ENCODE measurements at places on chromosomes 1 and 21.
A peak's percentile ranks its signal among the peaks of the same experiment; 100 is the strongest.

- DNase-seq: peak; percentile 74
These were observed 62.7 kb downstream of the CD34 start for GRCh38 chr1:207848234-207848633.

GRCh38 chr1:219041141-219041540 lies 132.5 kb upstream of the LYPLAL1 start:
- DNase-seq: peak; percentile 86

GRCh38 chr21:33036430-33037162 lies 10.9 kb downstream of the OLIG2 start:
- DNase-seq: peak; percentile 65

GRCh38 chr1:159913451-159914192 lies 11.7 kb downstream of the TAGLN2 start:
- DNase-seq: no peak

GRCh38 chr1:13888351-13888986 lies 188.5 kb downstream of the PRDM2 start:
- DNase-seq: no peak

DNA sequence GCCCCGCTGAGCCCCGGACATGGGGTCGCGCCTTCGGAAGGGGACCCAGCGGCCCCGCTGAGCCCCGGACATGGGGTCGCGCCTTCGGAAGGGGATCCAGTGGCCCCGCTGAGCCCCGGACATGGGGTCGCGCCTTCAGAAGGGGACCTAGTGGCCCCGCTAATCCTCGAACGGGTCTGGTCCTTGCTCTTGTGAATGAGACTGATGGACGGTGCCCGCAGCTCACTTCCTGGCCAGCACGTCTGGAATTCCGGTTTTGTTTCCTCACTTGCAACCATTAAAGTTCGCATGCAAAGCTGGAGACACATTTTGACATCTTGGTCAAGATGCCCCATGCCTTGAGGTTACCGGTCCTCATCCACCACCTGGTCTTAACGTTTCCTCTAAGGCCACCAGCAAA lies 5.6 kb downstream of the WRAP73 start:
- no peak for DNase-seq

DNA sequence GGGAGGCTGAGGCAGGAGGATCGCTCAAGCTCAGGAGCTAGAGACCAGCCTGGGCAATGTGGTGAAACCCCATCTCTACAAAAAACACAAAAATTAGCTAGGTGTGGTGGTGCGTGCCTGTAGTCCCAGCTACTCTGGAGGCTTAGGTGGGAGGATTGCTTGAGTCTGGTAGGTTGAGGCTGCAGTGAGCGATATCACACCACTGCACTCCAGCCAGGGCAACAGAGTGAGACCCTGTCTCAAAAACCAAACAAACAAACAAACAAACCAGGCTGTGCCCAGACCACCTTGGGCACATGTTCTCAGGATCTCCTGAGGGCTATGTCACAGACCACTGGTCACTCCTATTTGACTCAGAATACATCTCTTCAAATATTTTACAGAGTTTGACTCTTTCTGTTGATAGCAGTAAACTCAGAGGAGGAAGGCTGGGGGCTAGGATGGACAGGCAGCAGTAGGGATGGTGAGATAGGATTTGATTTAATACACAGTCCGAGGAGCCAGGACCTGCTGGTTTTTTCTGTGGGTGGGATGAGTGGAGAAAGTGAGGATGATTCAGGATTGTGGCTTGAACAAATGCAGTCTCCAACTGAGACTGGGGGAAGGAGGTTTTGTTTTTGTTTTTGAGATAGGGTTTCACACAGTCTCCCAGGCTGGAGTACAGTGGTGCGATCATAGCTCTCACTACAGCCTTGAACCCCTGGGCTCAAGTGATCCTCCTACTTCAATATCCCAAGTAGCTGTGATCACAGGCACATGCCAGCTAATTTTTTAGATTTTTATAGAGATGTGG lies 46.5 kb downstream of the OLFML3 start:
- DNase-seq: no peak

DNA sequence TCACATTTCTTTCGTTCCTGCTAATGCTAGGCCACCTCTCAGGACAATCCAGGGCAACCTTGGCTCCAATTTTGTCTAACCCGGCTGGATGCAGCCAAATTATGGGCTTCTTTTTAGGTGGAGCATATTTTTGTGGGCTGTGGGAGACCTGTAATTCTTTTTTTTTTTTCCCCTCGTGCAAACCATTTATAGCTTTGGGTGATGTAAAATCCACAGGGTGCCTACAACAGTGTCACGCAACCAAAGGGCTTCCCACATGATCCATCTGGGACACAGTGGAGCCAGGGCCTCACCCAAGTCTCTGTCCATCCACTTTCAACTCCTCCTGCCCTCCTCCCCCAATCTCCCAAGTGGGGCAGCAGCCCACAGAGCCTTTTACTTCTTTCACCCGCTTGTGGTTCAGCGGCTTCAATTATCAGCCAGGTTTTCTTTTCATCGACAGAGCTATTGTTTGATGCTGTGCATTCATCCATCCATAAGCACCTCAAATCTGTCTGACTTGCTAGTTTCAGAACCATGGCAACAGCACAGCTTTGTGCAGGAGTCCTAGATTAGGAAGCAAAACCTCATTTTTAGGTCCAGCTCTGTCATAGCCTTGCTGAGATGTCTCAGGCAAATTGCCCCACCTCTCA lies 10.0 kb upstream of the OVAAL start:
- DNase-seq: no peak

DNA sequence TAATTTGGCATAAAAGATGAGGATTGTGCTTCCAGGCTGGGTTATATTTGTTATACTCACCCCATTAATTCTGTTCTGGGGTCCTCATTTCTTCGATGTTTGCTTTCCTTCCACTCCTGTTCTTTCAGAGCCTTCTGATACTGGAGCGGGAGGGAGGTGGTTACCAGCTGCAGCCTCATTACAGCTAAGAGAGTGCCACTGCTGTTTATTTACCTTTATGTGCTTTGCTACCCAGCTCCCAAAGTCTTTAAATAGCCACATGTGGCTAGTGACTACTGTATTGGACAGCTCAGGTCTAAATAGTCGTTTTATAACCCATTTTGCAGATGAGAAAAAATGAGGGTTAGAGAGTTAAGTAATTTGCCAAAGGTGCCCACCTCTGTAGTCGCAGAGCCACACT lies 25.1 kb downstream of the PLEKHM2 start:
- no peak for DNase-seq

- DNase-seq: no peak
These were observed 15.1 kb downstream of the MTFR1L start for GRCh38 chr1:25834894-25835293.

DNA sequence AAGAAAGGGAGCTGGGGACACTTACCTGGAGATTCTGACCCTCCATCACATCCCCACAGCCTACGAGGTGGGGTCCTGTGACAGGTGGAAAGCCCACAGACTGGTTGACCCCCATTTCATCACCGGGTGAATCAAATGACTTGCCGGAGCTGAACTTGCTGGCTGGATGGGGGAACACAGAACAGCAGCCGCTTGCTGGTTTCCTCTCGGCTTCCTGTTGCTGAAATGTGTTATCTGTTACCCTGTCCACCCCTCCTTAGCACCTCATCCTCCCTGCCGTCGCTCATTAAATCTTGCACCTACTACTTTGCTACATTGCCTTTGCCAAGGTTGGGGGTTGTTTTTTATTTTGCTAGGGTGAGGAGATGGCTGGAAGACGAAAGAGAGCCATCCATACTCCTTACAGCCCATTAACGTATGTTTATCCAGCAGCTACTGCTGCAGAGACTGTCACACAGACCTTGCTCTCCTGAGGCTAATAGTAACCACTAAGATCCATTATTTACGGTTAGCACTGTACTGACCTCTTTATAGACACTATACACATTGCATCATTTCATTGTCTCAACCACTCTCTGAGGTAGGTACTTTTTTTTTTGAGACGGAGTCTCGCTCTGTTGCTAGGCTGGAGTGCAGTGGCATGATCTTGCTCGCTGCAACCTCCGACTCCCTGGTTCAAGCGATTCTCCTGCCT lies 7.0 kb downstream of the PAFAH2 start:
- DNase-seq: no peak

DNA sequence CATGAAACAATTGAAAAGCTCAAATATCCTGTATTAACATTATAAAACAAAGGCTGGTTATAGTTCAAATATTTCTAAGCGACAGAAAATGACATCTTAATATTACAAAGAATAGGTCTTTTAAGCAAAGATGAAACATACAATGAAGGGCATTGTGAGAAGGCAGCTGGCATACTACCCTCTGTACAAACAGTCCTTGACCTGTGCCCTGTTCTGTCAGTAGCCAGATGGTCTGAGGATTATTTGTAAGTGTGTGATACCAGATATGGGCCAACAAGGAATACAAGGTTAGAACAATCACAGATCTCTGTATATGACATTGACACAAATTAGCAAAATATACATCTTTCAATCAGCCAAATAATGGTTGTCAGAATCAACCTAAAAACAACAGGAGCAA lies 1350.4 kb downstream of the AMY1C start:
- no peak for DNase-seq

GRCh38 chr1:204462229-204462561 lies 32.4 kb downstream of the PIK3C2B start:
- no peak for DNase-seq

DNA sequence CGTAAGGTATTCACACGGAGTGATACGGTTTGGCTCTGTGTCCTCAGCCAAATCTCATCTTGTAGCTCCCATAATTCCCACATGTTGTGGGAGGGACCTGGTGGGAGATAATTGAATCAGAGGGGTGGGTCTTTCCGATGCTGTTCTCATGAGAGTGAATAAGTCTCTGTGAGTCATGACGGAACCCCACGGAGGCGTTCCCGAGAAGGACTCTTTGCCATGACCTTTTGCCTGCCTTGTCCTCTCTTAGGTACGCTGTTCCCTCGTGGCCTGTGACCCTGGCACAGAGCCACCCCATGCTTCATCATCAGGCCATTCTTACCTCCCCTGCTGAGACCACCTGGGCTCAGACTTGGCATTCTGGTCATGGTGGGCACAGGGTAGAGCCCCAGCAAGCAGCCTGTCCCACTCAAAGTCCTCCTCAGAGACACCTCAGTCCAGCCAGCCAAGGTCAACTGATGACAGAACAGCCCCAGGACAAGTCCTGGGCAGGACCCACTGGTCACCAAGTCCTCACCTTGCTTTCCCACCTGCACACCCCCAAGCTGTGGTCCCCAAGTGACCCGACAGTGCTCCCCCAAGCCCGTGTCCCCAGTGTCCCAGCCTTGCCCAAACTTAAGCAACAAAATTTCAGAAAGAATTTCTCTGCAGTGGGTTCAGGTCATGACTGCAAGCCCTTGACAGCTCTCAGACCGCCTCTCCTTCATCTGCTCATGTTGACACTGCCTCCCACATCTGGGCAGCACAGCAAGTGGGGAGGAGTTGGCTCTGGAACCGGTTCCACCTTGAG lies 158.4 kb downstream of the ACTL8 start:
- no peak for DNase-seq

Data from cardiac fibroblast (primary cell).